ENCODE measurements at places on chromosomes 12 and 14.

GRCh38 chr12:116885491-116885890 lies 4.2 kb upstream of the HRK start:
- DNase-seq = no peak

- DNase-seq = no peak
Measured at GRCh38 chr14:100905166-100905565, 1.6 kb upstream of the RTL1 start.

GRCh38 chr14:90941706-90942105 lies 118.7 kb downstream of the RPS6KA5 start:
- no peak for DNase-seq

DNA sequence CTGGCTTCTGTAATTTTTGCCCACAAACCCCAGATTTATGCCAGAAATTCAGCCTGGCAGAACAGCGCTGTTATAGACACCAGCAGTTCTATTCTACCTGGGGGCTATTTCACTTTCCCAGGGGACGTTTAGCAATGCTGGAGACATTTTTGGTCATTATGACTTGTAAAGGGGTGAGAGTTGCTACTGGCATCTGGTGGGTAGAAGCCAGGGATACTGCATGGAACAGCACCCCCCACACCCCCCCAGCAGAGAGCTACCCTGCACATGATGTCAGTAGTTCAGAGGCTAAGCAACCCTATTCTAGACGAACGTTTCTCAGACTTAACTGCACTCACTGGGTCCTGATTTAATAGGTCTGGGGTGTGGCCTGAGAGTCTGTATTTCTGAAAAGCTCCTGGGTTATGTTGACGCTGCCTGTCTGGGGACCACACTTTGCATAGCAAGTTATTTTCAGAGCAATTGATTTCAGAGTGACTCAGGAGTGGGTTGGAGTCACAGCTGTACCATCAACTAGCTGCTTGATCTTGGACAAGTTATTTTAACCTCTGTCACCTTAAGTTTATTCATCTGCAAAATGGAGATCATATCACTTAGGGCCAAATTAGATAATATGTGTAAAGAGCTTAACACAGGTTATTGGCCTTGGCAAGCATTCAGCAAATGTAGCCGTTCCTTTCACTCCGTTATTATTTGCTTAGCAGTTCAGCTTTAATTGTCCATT lies 48.5 kb downstream of the CHST11 start:
- no peak for DNase-seq

- no peak for DNase-seq
Measured at GRCh38 chr12:95202691-95203486, 14.4 kb downstream of the FGD6 start.

DNA sequence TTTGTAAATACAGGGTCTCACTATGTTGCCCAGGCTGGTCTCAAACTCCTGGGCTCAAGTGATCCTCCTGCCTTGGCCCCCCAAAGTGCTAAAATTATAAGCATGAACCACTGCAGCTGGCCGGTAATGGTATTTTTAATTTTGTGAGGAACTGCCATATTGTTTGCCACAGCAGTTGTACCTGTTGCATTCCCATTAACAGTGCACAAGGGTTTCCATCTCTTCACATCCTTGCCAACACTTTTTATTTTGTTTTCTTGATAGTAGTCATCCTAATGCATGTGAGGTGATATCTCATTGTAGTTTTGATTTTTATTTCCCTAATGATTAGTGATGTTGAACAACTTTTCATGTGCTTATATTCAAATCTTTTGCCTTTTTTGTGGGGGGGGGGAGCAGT lies 13.5 kb downstream of the OR5AU1 start:
- DNase-seq = no peak

DNA sequence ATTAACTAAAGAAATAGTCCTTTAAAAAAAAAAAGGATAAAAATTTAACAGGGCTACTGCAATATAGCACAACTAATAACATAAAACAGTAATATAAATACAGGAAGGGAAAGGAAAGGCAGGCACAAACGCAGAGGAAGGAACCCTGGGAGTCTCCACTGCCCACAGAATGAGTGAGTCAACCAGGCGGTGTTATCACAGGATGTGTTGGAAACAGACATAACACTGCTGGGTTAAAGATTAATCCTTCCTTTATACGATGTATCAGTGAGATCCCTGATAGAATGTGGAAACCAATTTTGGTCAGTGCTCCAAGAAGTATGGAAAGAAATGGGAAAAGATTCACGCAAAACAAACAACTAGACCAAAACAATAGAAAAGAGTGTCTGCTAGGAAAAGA lies 47.9 kb downstream of the FGD6 start:
- no peak for DNase-seq

Data from GM04503 (cell line).